ENCODE measurements at places on chromosomes 2 and 18.

- no peak for DNase-seq
Measured at GRCh38 chr2:176150584-176151441, 537 bp upstream of the HOXD4 start.

DNA sequence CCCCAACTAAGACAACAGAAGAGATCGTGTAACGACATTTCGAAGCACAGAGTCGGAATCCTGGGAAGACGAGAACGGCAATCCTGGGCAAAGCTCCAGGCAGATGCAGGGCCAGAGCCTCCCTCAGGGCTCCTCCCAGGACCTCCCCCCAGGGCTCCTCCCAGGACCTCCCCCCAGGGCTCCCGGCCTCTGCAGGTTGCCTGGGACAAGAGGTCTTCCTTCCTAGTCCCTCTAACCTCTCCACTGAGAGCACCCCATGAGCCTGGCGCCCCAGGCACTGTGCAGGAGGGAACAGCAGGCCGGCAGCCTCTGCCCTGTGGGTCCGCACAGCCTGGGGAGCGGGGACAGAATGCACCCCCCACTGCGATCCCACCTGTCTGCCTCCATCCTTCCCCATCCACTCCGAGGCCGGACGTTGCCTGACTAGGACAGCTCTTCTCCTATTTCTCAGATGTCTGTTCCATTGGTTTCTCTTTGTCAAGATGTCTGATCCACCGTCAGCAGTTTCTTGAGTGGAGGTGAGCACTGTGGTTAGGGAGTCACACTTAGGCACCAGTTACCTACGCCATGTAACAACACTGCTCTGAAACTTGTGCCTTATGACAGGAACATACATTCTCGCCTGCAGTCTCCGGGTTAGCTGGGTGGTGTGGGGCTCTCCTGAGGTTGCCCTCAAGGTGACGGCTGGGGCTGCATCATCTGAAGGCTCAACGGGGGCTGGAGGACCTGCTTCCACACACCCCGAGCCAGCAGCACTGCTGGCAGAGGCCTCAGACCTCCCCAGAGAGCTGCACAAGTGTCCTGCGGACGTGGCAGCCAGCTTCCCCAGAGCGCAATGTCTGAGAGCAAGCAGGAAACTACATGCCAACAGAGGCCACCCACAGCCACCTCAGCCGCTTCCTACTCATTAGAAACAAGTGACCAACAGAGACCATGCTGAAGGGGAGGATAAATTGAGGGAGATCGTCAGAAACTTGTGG, 28.9 kb downstream of the ADI1 start:
- DNase-seq: no peak

DNA sequence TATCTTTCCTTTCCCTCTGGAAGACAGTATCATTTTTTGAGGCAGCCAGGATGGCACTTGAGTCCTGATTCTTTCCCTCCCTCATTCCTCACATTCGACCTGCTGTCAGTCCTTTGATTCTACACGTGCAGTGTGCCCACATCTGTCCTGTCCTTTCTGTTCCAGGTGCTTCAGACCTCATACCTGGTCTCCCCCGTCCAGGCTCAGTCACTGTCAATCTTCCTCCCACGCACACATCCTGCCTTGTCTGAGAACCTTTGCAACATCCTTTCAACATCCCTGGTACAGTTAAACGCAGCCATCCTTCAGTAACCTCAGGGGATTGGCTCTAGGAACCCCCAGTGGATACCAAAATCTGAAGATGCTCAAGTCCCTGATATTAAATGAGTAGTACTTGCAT, 10.1 kb downstream of the BCL2 start:
- no peak for DNase-seq

DNA sequence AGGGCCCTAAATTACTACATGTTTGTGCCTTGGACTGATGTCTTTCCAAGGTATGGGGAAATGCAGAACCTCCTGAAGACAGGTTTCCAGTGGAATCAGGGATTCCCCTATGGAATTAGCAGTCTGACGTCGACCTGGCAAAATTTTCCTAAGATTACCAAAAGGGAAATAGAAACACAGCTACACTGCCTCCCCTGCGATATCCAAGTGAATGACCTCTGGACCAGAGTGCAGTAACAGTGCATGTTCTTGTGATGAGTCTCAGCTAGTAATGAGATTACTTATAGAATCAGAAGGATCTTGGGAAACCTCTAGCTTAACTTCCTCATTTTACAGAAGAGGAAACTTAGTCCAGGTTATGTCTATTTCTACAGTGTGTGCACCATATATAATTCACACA, 21.3 kb upstream of the CHST9 start:
- no peak for DNase-seq

DNA sequence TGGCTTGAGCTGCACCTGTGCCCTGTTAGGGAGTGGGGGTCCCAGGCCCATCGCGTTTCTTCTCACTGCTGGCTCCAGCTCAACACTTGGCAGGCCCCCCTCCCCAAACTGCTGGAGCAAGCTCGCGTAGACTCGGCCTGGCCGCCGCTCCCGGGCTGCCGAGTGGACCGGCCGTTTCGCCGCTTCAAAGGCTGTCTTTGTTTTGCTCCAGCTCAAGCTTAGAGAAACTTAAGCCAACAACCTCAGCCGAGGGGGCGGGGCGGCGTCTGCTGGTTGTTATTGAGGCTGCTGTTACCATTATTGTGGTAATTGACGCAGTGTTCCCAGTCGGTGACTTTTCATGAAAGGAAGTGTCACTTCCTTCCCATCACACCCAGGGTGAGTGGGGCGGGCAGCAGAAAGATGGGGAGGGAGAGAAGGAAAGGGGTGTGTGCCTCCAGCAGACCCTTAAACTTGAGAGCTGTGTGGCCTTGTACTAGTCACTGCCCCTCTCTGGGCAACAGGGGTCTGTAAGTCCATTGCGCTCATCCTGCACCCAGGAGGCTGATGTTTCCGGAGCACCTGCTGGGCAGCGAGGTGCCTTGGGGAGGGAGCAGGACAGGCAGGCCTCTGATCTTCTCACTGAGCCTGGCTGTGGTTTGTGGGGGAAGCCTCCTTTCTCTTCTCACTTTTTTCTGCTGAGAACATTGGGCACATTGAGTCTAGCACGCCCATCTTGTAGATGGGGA, 2.1 kb downstream of the ARID5A start:
- peak; percentile 41 for DNase-seq

DNA sequence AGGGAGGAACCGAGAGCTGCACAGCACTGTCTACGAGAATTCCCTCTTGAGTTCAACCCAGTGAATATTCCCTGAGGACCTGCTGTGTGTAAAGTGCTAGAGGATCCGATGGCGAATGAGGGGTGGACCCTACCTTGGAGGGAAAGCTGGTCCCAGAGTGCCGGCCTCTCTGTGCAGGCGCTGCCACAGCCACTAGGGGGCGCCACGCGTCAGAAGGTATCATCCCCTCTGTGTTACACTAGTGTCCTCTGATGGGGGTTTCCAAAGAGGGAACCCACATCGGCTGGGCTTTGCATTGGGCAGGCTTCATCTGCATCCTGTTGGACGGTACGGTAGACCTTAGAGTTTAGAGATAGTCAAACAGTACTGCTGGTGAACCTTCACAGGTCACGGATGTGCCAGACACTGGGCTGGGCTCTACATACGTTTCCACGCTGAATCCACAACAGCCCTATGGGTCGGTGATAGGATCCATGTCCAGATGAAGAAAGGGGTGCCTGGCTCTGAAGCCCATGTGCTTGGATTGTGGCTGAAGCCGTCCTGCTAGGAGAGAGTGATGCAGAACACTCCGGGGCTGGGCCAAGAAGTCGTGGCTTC, 39.0 kb downstream of the COA5 start:
- DNase-seq: peak; percentile 10

DNA sequence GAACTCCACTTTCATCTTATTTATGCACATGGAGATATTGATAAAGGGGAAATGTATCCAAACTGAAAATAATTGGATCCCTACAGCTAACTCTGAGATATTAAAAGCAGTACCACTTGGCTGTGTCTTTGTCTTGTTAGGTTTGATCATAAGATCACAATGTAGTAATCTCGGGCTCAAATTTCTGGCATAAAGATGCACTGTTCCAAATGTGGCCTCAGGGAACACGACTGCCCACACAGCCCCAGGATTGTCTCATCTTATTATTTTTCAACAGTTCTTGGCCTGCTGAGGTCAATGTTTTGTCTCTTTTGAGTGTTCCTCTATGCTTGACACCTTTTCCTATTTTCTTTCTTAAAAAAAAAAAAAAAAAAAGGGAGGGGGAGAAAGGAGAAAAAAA, 114.1 kb downstream of the GBX2 start:
- DNase-seq: no peak

DNA sequence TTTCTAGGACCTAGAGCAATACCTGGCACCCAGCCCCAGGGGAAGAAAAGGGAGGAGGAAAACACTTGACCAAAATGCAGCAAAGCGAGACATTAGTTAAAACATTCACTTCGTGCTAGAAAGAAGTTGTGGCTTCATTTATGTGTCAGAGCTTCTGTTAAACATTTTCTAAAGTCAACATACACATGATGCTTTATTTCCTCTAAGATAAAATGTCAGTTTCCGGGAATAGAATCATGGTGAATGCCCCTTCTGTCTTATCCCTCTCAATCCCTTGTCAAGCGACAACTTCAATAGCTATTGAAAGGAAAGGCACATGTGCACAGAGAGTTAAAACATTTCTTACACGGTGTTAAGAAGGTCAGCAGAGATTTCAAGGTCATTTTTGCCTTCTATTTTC, 404.6 kb upstream of the CWC22 start:
- DNase-seq: peak; percentile 11

DNA sequence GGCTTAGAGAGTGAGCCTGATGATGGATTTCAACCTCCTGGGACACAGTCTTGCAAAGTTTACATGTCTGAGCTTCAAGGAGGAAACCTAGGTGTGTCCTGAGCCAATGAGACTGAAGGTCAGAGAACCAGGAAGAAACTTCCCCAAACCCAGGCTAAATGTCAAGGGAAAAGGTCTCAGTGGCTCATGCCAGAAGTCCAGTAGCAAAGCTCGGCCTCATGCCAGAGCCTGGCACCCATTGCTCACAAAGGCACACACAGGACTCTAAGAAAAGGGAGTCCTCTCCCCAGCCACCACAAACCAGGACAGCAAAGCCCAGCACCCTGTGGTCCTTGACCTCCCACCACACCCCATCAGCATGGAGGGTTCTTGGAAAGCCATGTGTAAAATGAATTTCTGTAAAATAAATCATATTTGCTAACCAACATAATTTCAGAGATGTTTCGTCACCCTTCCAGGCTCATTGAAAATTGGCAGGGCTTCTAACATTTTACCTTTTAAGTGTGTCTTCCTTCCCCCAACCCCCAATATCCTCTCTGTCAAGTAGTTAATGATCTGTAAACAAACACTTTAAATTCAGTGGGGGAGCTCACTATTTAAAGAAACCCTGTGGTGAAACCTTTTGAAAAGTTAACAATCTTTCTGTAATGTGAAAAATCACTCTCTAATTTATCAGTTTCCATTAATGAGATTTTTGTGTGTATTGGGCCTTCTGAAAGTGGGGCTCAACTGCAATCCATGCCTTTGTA, 77.1 kb downstream of the BCL11A start:
- DNase-seq: no peak

- no peak for DNase-seq
Measured at GRCh38 chr2:199685669-199686068, 165.3 kb downstream of the FTCDNL1 start.

DNA sequence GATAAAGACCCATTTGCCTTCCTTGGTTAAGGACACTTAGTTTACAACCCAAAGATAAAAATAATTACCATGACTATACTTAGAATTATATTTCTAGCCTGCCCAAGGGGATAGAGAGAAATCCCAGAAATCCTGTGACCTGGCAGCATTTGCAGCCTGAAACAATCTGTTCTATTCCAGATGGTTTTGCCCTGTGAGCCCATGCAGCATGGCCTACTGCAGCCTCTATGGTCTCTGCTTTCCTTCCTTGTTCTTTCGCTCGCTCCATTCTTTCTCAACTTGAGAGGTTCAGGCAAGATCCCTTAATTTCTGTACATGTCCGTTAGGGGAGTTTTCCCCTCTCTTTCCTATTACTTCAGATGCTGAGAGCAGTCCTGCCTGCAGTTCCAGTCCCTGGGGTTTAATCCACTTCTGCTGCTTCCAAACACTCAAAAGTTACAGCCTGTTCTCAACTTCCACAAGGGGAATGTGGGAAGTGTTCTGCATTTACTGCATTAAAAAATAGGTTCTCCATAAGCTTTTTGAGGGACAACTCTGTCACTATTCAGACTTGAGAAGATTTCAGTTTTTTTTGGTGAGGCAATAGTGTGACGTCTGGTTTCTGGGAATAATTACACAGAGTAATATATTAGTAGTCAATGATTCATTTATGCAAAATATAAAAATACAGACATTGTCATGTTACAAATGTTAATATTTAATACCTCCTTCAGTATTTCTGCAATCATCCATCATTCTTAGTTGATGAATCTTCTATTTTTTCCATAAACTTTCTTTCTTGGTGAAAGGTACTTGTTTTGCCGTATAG, 80.3 kb downstream of the CDCA7 start:
- peak; percentile 22 for DNase-seq

GRCh38 chr2:237667893-237668292, 40.5 kb downstream of the LRRFIP1 start:
- DNase-seq: no peak

- DNase-seq: no peak
Measured at GRCh38 chr2:130957915-130958314, 121.2 kb downstream of the ARHGEF4 start.

GRCh38 chr2:231250146-231250545, 51.7 kb downstream of the ARMC9 start:
- DNase-seq: no peak

- peak; percentile 45 for DNase-seq
Measured at GRCh38 chr2:219104107-219105035, 43.6 kb upstream of the IHH start.

DNA sequence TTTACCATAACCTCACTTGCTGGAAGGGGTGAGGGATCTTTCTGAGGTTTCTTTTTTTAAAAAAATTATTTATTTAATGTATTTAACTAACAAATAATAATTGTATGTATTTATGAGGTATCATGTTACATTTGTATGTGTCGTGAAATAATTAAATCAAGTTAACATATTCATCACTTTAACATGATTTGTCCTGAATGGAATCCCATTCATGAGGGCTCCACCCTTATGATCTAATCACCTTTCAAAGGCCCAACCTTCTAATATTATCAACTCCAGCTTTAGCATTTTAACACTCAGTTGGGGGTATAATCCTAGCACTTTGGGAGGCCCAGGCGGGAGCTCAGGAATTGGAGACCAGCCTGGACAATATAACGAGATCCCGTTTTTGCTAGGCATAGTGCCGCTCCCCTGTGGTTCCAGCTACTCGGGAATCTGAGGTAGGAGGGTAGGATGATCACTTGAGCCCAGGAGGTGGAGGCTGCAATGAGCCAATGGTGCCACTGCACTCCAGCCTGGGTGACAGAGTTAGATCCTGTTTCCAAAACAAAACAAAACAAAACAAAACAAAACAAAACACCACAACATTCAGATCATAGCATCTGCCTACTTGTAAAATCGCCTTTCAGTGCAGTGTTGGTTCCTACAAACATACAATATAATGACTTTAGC, 1.1 kb upstream of the TAF4B start:
- DNase-seq: no peak

GRCh38 chr2:238985931-238986446, 138.1 kb downstream of the TWIST2 start:
- no peak for DNase-seq

GRCh38 chr2:205637779-205638503, 44.4 kb upstream of the NRP2 start:
- no peak for DNase-seq

Measured in cardiac fibroblast (primary cell).